ENCODE measurements at places on chromosomes 13 and 19.

DNA sequence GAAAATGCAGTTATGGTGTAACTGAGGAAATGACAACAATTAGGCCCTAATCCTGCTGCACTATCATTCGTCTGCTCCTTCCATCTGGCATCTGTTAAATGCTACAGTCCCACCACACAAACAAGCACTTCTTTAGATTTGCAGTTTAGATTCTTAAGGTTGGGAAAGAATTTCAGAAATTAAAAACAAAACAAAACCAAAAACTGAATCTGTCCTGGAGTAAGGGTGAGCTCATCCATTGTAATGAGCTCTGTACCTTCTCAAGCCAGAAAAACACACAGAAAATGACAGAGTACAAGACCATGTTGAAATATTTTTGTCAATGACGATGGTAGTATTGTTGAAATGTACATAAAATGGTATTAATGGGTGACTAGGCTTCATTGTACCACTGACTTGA, 28.3 kb downstream of the SMAD9 start:
- DNase-seq: no peak

DNA sequence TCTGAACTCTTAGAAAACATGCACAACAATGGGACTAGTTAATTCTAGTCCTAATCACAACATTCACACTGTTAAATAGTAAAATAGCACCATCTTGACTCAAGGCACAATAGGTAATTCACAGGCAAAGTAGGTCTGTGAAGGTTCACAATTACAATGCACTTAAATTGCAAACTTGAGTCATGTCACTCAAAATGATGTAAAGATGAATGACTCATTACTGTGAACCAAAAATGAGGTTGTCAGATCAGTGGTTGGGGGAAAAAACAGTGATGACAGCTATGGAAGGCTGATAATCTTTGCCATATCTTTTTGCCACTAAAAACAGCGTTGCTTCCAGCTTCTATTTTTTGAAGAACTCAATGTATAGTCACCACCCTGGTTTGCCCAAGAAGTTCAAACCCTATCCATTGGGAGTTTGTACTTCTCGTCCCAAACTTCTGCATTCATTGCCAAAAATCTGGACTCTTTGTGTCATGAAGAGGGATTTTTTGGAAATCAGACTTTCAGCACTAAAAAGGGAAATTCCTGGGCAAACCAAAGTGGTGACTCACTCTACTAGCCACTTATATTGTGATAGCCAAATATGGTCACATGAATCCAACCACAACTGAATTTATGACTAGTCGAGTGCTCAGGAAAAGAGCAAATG, 200.9 kb upstream of the TMTC4 start:
- no peak for DNase-seq

- DNase-seq: no peak
Observed at GRCh38 chr19:3982701-3983541, 2.3 kb downstream of the EEF2 start.

DNA sequence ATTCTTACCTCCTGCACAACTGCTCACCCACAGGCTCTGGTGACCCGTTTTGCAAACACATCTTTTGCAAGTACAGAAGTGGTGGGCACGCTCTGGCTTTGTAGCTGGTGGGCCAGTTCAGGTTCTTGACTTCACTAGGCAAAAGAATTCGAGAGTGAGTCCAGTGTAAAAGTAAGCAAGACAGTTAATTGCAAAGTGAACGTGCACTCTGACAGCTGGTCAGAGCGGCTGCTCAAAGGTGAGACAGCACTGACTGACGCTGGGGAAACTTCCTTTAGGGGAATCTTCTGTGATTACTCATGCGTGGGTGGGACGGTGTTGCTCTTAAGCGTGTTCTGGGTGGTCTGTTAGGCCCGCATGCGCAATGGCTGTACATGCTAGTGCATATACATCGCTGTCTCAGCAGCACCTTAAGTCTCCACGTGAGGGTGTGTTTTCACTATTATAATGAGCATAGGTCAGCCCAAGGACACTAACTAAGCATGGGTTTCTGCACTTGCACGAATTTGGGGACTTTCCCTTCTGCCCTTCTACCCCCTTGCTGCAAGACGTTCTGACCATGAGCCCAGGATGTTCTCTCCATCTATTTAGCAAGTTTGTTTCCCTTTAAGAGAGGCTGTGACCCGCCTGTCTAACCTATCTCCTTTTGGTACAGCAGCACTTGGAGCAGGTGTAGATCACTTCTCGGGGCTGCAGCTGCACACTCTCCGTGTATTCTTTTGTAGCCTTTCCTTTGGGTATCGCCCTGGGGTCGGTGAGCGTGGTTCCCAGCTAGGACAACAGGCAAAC, 30.2 kb upstream of the CD33 start:
- no peak for DNase-seq

- DNase-seq: no peak
Observed at GRCh38 chr13:100510208-100510957, 78.2 kb downstream of the GGACT start.
